Eye (tissue), 1 donor: ENCODE measurements at places on chromosomes 7 and 10.

DNA sequence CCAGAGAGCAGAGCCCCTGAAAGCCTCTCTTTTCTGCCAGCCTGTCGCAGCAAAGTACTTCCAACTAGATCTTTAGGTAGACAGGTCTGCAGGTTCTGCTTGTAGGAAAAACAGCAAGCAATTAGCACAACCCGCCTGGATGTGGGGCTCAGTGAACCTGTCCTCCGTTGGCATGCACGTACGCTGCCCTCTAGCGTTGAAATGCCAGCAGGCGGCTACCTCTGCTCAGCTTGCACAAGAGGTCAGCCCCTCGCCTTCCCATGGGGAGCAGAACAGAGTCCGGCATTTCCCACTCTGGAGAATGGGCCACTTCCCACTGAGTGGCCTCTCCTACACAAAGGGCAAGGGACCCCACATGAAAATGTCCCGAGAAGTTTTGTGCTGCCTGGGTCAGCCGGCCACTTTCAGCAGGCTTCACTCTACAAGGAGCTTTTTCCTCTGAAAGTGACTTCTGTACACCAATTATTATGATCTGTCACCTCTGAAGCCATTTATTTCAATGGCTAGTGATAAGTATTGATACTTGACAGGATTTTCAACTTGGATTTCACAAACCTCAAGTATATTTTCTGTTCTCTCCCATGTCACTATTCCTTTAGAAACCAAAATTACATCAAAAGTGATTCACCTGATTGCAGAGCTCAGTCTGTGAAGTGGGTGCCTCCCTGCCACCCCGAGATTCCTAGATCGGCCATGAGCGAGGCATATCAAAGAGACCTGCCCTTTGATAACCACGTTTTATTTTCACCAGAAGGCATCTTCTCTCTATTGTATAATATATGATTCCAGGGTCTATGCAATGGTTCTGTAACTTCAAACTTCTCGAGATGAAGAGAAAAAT is 56.7 kb downstream of the JCAD start:
- peak; percentile 88 for DNase-seq

DNA sequence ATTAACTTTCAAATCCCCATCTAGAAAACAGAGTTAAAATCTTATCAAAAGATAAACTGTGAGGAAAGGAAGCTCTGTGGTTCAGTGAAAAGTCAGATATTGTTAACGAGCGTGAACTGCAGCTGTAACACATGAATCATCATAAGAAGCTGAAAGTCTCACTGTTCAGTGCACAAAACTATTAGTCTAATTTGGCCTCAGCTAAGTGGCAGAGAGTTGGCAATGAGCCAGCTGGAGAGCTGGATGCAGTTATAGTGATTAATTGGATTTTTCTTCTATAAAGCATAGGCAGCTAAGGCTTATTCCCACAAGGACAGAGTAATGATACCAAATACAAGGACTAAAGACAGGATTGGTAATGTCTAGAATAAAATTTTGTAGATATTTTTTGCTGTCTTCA is 101.1 kb upstream of the ABCB5 start:
- DNase-seq, result peak; percentile 95

- peak; percentile 3 for DNase-seq
Observed at GRCh38 chr7:54189330-54189729, 352.8 kb upstream of the VSTM2A start.

DNA sequence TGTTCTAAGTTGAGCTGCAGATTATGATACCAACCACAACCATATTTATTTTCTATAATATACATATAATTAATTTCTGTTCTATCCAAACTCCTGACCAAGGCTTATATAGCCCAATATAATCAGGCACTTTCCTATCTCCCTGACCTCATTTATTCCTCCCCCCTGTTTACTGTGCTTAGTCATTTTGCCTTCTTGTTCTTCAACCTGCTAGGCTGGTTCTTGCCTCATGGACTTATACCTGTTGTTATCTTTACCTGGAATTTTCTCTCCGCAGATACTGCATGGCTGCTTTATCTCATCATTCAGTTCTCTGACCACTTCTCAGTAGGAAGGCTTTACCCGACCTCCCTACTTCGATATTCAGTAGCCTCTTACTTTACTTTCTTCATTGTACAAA is 24.9 kb upstream of the FAM3C start:
- no peak for DNase-seq

- DNase-seq, result no peak
Observed at GRCh38 chr10:89954061-89954460, 252.7 kb downstream of the KIF20B start.

- DNase-seq, result no peak
Observed at GRCh38 chr10:93346108-93346507, 136.0 kb downstream of the MYOF start.

DNA sequence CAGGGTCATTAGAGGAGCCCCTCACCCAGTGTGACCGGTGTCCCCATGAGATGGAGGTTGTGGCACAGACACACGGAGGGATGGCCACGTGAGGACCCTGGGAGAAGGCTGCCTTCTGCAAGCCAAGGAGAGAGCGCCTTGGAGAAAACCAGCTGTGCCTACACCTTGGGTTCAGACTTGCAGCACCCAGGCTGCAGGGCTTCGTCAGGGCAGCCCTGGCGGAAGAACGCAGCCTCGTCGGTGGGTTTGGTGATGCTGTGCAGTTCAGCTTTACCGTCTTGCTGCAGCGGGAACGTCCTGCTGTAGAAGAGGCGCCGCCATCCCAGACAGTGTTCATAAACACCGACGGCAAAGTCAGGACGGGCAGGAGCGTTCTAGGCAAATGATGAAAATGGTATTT is 89.3 kb downstream of the MGMT start:
- no peak for DNase-seq

- DNase-seq, result no peak
Observed at GRCh38 chr10:62194924-62195674, 73.5 kb downstream of the RTKN2 start.

DNA sequence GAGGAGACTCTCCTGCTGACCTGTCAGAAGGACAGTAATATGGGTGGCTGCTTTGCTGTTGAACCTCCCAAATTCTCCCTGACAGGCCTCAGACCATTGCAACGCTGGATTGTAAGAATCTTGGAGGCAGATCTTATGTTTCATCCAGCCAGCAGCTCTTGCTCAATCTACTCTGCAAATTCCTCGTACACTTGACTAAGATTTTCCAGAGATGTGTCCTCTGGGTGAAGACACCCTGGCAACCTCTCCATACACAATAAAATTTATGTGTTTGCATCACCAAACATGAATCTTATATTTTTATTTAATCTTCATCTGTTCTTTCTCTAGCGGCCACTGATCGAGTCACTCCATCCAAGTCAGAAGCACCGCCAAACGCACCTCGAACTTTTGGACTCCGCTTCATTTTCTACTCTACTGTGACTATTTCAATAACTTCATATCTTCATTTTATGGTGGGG is 623.1 kb downstream of the ACTR3B start:
- no peak for DNase-seq

GRCh38 chr10:43024524-43024923 is 52.3 kb upstream of the RET start:
- DNase-seq, result no peak

DNA sequence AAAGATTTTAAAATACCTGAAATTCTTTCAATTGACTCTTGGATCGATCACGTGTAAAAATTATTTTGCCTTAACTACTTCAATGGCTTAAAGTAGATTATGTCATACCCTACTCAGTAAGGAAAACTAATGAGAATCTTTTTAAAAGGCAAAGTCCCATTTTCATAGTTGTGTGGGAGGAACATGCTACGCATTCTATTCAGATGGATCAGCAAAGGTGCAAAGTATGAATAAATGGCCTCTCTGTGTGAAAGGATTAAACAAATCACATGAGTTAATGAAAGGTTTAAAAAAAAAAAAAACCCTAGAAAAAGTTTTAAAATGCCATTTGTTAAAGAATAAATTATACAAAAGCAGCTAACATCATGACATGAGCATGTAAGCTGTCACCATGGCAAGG is 77.1 kb downstream of the ENO4 start:
- no peak for DNase-seq
